ENCODE measurements at places on chromosomes 7 and 10.

- DNase-seq: peak; percentile 53
Measured at GRCh38 chr10:92517034-92517655, 56.7 kb downstream of the IDE start.

- no peak for DNase-seq
Measured at GRCh38 chr10:101892782-101893391, 49.3 kb upstream of the KCNIP2 start.

DNA sequence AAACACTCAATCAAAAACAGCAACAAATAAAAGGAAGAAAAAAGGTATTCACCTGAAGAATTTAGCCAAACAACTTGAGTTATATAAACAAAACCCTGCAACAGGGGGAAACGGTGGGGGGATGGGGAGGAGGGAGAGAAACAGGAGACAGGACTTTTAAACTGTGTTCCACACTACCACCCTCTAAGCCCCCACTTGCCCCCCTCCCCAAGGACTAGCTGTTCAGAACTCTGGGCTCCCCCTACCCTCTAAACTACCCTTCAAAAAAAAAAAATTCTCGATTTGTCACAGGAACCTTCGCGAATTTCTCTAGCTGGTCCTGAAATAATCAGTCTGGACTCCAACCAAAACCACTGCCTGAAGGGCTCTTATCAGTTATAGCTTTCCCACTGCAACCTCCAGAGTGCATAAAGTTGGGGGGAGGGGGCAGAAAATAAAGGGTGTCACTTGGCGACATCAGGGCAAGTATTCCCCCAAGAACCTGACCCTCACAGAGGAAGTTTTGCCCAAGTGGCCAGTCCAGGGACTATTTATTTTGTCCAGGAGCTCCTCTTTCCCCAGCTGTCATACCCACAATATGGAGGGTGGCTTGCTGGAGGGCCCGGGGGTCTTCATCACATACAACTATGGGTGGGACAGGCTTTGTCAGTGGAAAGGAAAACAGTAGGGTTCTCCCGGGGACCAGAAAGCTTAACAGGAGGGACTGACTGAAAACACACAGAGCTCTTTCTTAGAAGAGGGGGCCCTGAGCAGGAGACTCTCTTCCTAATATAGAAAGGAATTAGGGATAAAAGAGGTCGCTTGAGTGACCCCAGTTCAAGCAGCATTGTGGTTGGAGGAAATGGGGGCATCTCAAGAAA lies 1.3 kb downstream of the UBE2H start:
- DNase-seq: no peak

- DNase-seq: no peak
Measured at GRCh38 chr7:4006687-4007086, 675.4 kb upstream of the FOXK1 start.

DNA sequence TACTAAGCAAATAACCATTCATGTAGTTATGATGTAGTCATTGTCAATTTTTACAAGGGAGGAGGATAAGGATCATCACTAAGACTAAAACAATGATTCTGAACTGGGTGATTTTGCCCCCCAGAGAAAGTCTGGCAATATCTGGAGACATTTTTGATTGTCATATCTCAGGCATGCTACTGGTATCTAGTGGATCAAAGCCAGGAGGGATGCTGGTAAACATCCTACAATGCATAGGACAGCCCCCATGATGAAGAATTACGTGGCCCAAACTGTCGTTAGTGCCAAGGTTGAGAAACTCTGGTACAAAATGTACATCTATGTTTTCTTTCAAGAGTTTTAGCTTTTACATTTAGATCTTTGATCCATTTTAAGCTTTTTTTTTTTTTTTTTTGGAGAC lies 57.3 kb downstream of the GBF1 start:
- DNase-seq: no peak

DNA sequence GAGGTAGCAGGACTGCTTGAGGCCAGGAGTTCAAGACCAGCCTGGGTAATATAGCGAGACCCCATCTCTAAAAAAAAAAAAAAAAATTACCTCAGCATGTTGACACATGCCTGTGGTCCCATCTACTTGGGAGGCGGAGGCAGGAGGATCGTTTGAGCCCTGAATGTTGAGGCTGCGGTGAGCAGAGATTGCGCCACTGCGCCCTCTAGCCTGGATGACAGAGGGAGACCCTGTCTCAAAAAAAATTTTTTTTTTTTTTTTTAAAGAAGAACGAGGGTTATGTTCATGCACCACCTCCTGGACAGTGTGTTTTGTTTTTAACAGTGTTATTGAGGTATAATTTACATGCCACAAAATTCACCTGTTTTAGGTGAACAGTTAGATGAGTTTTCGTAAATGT lies 51.1 kb upstream of the SEPHS1 start:
- no peak for DNase-seq

DNA sequence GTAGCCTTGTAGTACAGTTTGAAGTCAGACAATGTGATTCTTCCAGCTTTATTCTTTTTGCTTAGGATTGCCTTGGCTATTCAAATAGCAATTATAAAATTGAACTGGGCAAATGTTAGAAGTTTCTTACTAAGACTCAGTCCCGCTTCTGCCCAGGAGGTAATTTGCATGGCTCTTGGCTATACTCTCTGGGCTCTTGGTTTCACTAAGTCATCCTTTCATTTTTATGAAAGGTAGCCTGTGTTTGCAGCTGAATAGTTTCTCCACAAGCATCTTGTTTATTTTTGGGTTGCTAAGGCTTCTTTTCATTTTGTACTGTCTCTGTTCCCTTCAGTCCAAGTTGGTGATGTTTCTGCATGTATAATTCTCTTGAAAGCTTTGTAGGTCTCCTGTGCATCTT lies 340.6 kb downstream of the SH2D4B start:
- DNase-seq: no peak

DNA sequence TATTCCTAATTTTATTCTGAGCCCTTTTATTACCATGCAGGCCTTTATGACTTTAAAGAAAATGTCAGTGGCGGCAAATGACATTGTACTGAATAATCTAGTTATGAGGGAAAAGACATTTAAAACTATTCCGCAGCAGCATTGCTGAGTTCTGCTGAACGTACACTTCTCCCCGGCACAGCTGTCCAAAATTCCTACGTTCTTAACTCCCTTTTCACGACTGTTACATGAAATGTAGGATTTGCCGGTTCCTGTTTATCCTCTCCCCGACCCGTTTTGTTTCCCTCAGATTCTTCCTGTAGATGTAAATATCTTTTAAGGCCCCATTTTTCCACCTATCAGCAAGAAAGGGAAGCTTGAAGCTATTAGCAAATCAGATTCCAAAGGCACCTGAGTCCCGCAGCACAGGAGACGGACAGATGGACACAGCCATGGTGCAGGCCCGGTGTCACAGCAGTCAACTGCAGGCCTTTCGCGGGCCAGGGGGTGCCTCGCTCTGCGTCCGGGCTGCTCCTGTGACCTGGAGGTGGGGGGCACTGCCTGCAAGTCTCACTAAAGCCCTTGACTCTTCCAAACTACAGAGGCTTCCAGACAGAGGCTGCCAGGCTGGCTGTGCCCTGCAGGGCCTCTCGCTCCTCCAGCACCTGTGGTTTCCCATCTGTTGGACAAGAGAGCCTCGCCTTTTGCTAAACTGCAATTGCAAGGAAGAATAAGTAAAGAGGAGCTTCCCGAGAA lies 485.0 kb upstream of the MGMT start:
- DNase-seq: no peak

GRCh38 chr7:73977619-73978618 lies 50.1 kb upstream of the ELN start:
- no peak for DNase-seq

DNA sequence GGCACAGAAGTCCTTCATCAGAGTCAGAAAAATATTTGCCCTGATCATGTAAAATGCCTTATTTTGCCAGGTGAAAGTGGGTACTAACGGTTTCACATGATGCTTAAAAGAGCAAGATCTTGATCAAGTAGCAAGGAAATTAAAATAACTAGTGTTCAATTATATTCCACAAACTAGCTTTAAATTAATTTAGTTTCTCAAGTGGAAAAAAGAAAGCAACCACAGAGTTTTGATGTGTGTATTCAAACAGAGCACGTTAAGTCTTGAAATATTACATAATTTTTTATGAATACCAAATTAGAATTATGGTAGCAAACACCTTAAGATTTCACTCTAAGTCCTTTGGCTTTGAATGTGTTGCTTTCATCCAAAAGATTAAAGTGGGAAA lies 47.3 kb downstream of the PIP4K2A start:
- DNase-seq: no peak

- no peak for DNase-seq
Measured at GRCh38 chr10:76051007-76051936, 619.8 kb downstream of the LRMDA start.

GRCh38 chr10:115895166-115895565 lies 377.8 kb downstream of the GFRA1 start:
- no peak for DNase-seq

DNA sequence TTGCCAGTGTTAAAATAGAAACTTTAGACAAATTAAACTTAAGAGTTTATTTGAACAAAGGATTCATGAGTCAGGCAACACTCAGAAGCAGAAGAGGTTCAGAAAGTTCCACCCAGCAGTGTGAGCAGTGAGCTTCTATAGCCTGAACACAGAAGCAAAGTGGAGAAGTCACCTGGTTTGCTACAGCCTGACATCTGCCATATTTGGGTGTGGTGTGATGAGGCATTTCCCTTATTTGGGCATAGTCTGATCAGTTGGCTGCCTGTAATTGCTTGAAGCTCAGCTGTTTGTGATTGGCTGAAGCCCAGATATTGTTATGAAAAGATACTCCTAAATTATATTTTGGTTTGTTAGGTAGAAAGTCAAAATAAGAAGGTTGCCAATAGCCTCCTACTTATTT lies 39.1 kb downstream of the VWC2 start:
- DNase-seq: no peak

DNA sequence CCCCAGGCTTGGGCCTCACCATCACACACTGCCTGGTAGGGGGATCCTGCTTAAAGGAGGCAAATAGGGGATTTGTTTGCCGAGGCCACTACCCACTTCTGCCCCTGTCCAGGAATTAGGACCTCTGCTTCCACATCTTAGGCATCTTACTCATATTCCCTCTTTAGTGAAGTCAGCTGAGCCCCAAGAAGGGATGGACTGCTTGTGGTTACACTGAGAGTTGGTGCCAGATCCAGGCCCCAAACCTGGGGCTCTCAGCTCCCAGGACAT lies 1.6 kb upstream of the GPRIN2 start:
- no peak for DNase-seq

DNA sequence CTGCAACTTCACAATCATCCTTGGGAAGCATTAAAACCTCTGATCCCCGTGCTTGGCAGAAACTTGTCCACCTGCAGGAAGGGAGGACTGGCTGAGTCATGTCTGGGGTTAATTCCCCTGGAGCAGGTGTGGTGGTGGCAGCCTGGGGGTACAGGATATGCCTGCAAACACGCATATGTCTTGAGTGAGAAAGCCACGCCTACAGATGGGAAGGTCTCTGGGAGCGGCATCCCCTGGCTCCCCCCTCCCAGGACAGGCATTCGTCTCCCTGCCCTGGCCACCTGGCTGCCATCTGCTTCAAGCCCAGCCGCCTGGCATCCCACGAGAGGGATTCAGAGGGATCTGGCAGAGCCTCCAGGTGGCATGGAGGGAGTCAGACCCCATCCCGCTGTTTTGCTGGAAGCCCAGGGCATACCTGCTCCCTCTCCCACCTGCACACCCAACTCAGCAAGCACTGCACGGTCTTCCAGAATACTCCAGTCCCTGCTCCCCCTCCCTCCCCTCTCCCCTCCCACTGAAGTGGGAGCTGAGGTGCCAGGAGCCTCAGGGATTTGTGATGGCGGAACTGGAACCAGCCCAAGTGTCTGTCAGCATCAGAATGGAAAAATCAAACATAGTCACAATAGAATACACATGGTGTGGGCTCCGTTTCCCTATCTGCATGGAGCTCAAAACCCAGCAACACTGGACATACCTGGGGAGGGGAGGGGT lies 61.0 kb downstream of the CAMK2B start:
- no peak for DNase-seq

DNA sequence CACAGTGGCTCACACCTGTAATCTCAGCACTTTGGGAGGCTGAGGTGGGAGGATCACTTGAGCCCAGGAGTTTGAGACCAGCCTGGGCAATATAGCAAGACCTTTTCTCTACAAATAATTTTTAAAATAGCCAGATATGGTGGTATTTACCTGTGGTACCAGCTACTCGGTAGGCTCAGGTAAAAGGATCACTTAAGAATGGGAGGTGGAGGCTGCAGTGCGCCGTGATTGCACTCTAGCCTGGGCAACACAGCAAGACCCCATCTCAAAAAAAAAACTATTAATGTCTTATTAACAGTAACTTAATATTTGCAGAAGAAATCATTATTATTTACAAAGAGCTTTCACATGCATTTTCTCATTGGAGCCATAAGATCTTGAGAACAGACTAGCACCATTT lies 103.6 kb downstream of the SGMS1 start:
- DNase-seq: no peak

DNA sequence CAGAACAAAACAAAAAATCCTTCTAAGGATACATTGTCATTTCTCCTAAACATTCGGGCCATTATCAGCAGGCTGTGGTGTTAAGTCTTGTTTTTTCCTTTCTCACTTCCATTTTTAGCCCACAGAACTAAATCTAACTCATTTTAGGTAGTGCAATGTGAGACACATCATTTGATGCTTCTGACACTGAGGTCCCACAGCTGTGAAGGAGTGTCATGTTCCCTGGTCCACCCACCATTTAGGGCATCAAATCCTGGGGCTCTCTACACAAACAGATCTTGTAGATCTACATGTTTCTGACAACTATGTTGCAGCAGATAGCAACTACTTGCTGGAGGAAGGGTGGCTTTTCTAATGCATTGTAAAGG lies 232.5 kb upstream of the IGFBP3 start:
- no peak for DNase-seq

DNA sequence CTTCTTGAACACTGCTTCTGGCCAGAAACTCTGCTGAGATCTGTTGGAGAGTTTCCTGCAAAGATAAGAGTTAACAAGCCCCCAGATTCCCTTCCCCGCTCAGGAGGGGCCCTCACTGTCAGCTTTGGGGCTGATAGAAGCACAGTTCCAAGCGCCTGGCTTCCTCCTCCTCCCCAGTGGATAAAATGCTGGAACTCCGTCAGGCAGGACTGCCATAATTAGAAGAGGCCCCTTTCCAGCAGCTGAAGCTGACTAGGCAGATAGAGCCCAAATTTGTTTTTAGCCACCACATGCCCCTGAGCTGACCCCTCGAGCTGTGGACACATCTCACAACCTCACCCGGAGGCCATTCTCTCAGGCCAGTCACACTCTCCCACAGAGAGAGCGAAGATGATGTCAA lies 89.4 kb downstream of the TBXAS1 start:
- DNase-seq: no peak

DNA sequence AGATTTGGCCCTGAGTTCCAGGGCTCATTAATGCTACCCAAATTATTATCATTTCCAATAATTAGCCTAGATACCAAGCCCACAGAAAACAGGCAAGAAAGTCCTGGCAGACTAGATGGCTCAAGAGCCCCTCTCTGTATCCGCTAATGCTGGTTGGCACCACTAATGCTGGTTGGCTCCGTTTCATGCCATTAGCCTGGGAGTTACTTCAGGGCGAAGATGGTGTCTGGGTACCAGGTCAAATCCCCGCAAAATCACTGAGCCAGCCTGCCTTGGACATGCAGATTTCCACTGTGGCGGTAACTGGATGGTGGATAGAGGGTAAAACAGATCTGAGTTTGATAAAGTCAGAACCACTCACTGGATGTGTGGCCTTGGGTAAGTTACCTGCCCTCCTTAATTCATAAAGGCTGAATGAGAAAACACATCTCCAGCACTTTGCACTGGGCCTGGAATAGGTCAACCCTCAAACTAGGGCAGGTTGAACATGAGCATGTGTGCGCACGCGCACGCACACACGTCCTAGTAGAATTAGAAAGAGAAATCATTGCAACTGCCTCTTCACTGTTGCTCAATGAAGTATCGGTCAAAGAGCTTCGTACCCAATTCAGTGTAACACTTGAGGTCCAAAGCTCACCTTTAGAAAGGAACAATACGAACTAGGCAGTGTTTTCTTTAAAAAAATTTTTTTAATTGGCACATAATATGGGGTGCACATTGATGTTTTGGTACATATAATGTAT lies 91.5 kb downstream of the PRPF18 start:
- no peak for DNase-seq
